ENCODE measurements at places on chromosomes 7 and 10. TPM values are rescaled to one million over a fixed set of nuclear protein-coding genes. Genes with fewer than 3 reads are reported as not detected.

GRCh38 chr10:16195894-16196293, 240.9 kb upstream of the PTER start:
- H3K27ac ChIP-seq: no peak overlapping the region
- H3K4me3 ChIP-seq: no peak overlapping the region
- H3K36me3 ChIP-seq: no peaks in the 10 kb centered on the region
- no peaks in the 10 kb centered on the region for H3K27me3 ChIP-seq
- no peaks in the 10 kb centered on the region for H3K4me1 ChIP-seq

MMRN2 gene
- 0.27 TPM for total RNA-seq

DNA sequence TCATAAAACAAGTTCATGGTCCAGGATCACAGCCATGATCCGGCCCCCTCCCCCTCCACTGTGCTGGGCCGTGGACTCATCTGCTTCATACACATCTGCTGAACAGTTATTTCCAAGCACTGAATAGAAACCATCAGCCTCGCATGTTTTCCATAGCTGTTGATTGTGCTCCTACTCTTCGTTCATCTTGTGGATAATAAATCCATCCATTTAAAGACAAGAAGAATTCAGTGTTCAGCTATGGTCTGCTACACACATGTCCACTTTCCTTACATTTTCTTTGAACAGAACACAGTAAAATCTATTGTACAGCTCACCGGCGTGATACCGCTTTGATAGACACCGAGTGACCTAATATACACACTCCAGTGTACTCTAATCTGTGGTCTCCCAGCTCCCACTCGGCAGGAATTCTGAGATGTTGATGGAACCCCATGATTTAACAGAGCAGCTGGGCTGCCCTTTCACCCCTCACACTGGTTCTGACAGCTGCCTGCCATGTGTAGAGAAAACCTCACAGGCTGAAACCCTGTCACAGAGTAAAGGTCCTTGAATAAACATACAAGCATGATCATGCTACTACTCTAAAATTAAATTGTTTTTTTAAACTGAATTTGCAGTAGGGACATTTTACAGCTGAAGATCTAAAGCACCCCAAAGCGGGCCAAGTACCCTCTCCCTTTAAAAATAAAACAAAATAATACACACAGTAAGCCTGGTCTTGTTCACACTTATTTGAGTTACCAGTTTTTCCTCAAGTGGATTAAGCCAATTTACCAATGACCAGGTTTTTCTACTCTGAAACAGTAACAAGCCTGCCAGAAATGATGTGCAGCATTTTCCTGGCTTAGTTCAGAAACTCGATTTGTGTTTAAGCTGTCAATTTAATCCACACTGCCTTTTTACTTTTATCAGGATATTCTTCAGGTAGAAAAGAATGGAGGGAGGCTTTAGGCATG, 95.1 kb upstream of the FZD1 start:
- H3K27ac ChIP-seq: no peak overlapping the region
- H3K4me1 ChIP-seq: peaks cover 30% of the 10 kb centered on the region
- H3K4me3 ChIP-seq: no peak overlapping the region
- DNase-seq: peak; percentile 24
- H3K36me3 ChIP-seq: no peaks in the 10 kb centered on the region

DNA sequence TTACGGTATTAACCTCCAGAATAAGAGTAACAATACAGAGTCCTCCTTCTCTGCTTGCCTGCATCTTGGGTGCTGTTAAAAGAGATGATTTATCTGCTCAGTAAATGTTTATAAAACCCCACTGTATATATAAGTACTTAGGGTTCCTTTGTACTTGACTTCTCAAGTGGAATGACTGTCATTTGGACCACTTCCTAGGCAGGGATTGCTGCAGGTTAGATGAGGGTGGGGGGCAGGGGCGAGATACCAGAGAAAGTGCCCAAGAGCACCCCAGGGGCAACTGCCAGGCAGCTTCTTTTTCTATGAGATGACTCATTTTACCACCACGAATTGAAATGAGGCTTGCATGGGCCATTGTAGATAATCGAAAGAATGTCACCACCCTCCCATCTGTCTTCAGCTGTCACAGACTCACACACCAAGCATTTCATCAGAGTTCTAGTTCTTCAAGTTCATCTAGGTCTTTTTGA, 421.9 kb upstream of the GALNT17 start:
- H3K36me3 ChIP-seq: peaks cover 2% of the 10 kb centered on the region
- H3K4me1 ChIP-seq: peaks cover 18% of the 10 kb centered on the region
- peak; percentile 91 for DNase-seq
- H3K27me3 ChIP-seq: no peaks in the 10 kb centered on the region
- peak overlapping the region; percentile 36 for H3K27ac ChIP-seq
- H3K4me3 ChIP-seq: no peak overlapping the region

DNA sequence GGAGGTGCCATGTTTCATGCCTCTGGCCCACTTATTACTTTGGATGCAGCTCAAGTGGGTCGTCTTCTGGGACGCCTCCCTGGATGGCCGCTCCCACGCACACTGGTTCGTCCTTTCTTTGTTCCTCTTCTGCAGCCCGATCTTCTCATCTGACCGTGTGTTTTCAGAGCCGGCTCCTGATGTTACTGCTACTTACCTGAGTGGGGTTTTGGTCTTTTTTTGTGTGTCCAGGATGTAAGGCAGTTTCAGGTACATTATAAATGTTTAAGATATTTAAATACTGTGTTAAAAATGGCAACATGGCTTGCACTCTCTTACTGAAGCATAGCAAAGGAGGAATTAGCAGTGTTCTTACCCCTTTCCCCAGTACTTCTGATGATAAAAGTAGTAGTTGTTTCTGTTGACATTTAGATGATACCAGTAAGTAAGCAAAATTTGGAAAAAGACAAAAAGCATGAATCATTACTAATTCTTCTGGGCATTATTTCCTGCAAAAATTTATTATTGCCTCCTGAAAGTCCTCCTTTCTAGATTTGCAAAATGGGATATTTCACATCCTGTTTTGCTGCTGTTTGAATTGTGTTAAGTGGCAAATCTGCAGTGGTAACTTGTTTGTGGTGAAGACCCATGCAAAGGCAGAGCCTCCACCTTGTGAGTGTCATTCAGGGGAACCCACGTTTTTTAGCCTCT, 59.4 kb downstream of the SHH start:
- no peaks in the 10 kb centered on the region for H3K27me3 ChIP-seq
- no peaks in the 10 kb centered on the region for H3K4me1 ChIP-seq
- no peak overlapping the region for H3K27ac ChIP-seq
- H3K36me3 ChIP-seq: no peaks in the 10 kb centered on the region
- no peak for DNase-seq

- H3K36me3 ChIP-seq: no peaks in the 10 kb centered on the region
- no peak for DNase-seq
- no peak overlapping the region for H3K4me3 ChIP-seq
Measured at GRCh38 chr7:2809903-2810625, 34.0 kb downstream of the GNA12 start.

GRCh38 chr10:96288151-96288621, 16.0 kb upstream of the DNTT start:
- no peaks in the 10 kb centered on the region for H3K36me3 ChIP-seq
- H3K27ac ChIP-seq: no peak overlapping the region
- DNase-seq: no peak

DNA sequence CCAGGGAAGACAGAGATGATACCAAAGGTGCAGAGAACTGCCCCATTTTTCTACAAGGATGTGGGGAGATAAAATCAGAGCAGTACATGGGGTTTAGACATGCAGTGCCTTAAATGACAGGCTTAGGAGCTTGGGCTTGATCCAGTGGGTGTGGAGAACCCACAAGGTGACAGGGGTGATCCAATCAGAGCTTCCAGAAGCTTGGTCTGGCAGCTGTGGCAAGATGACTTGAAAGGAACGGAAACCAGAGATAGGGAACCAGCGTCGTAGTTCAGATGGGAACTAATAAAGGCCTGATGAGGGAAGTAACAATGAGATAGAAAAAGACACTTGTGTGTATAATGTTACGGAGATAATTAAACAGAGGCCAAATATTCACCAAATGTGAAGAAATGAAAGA, 80.7 kb downstream of the SLC37A3 start:
- H3K4me3 ChIP-seq: no peak overlapping the region
- H3K27me3 ChIP-seq: no peaks in the 10 kb centered on the region

CACNA2D1 gene
- 65.4 TPM for total RNA-seq

DNA sequence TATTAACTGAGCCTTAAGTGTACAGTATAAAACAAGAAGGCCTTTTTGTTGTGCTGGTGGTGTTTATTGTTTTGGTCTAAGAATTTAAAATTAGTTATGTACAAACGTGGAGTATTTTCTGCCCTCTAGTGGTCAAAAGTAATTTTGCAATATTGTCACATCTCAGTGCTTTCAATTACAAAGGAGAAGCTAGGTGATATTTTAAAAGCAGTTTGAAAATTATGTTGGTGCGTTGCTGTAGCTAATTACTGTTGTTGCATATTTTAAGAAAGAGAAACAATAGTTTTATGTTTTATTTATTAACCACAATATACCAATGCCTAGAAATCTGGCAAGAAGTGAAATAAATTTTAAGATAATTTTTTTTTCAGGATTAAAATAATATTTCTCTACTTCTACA, 11.4 kb downstream of the NPVF start:
- no peaks in the 10 kb centered on the region for H3K4me1 ChIP-seq
- no peak overlapping the region for H3K27ac ChIP-seq
- H3K4me3 ChIP-seq: no peak overlapping the region
- H3K27me3 ChIP-seq: peaks cover 2% of the 10 kb centered on the region
- peak; percentile 15 for DNase-seq
- H3K36me3 ChIP-seq: no peaks in the 10 kb centered on the region

ATRNL1 gene
- total RNA-seq: 15.8 TPM

DNA sequence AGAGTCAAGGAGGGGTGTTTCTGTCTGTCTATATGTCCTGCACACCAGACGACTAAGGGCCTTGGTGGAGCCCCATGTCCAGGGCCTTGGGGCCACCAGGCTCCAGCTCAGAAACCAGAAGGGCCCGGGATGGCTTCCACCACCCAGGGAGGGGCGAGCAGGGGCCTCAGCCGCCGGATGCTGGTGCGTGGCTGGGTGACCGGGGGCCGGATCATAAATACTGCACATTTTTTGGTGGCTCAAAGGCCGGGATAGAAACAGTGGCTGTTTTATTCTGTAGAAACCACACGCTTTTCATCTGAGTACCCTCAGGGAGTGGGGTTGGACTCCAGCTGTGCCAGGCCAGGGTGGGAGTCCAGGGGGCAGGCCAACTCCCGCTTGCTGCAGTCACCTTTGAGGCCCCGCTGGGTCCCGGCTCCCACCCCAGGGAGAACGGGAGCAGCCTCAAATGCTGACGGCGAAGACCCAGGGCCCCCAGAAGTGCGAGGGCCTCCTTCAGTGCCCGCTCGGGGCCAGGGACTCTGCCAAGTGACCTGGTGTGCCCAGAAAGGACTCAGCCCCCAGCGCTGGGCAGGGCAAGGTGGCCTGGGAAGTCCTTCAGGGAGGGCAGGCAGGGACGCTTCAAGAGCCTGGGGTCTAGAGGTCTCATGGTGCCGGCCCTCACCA, 28.2 kb downstream of the PDGFA start:
- no peak overlapping the region for H3K27ac ChIP-seq
- H3K36me3 ChIP-seq: no peaks in the 10 kb centered on the region
- no peak overlapping the region for H3K4me3 ChIP-seq
- peaks cover 9% of the 10 kb centered on the region for H3K27me3 ChIP-seq
- no peaks in the 10 kb centered on the region for H3K4me1 ChIP-seq
